Activated CD4-positive, alpha-beta T cell treated with anti-CD3 and anti-CD28 coated beads, Interleukin-2, amount 10 ng/mL, durations not matched to agents 24 days and 14 days (primary cell): ENCODE measurements at places on chromosomes 4 and X. TPM values are rescaled to one million over a fixed set of nuclear protein-coding genes. Genes with fewer than 3 reads are reported as not detected.

The SULT1E1 gene
- not detected in 2 replicates for total RNA-seq

The SPATA4 gene
- total RNA-seq: 0.12 TPM in 1 of 2 replicates, not detected in the other

The FAM9B gene
- total RNA-seq: not detected in 2 replicates

The DDX60 gene
- 15.2 and 17.6 TPM in 2 replicates for total RNA-seq

The SERPINA7 gene
- not detected in 2 replicates for total RNA-seq

The RAB40A gene
- total RNA-seq: 0.16 and 0.21 TPM in 2 replicates

The FDCSP gene
- total RNA-seq: not detected in 2 replicates

The JAKMIP1 gene
- total RNA-seq: 10.3 and 11.3 TPM in 2 replicates

The TMEM35A gene
- not detected in 2 replicates for total RNA-seq

The S100P gene
- total RNA-seq: 2.1 and 2.8 TPM in 2 replicates
